ENCODE measurements at places on chromosomes 13 and 19.

GRCh38 chr13:112752711-112753541, 63.1 kb downstream of the ATP11A start:
- no peak for DNase-seq

DNA sequence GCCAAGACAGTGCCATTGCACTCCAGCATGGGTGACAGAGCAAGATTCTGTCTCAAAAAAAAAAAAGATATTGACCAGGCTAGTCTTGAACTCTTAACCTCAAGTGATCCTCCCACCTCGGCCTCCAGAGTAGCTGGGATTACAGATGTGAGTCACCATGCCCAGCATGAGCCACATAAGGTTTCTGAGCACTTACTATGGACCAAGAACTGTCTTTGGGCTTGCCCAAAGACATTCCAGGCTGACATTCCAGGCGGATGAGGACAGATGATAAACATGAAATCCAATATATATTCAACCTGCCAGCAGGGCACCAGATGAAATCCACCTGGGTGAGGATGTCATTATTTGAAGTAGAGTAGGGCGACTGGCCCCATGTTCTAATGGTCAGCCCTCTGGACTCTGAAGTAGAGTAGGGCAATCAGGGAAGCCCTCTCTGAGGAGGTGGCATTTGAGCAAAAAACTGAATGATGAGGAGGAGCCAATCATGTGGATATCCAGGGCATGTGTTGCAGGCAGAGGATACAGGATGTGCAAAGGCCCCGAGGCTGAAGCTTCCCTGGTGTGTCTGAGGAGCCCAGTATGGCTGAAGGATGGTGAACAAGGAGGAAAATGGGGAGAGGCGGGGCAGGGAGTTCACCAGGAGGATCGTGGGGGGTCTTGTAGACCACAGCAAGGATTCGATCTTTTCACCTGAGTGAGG, 4.0 kb downstream of the C19orf38 start:
- DNase-seq = no peak

GRCh38 chr13:41601718-41602445, 144.5 kb downstream of the RGCC start:
- no peak for DNase-seq

- DNase-seq = no peak
Measured at GRCh38 chr13:51771418-51772104, 32.4 kb downstream of the DHRS12 start.

DNA sequence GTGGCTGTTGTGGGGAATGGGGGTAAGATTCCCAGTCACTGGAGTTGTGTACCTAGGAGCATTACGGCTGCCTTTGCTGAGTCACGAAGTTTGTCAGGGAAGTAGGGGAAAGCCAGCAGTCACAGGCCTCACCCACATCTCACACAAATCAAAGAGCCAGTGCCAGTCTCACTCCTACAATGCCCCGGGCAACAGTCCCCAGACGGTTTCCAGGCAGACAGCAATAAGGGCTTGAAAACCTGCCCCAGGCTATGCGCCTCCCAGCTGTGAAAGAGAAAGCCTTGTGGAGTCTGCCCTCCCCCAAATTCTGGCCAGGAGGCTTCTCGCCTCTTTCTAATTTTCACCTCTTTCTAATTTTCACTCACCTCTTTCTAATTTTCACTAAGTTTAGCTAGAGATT, 142.3 kb upstream of the EDNRB start:
- DNase-seq = no peak

- no peak for DNase-seq
Measured at GRCh38 chr19:50359328-50359818, 6.1 kb downstream of the NAPSA start.

DNA sequence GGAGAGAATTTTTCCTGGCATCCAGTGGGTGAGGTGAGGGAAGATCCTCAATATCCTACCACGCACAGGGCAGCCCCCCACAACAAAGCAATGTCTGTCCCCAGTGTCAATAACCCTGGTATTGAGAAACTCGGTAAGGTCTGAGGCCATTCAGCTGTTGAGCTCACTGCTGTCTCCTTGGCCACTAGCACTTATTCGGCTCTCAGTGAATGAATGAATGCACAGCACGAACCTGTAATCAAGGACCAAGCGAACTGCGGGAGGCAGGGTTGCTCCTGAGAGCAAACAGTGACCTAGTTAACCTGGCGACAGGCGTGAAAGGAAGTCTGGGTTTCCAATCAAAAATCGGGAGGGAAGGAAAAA, 640 bp downstream of the ZSCAN5A start:
- DNase-seq = no peak

GRCh38 chr19:3320354-3320670, 46.1 kb upstream of the NFIC start:
- no peak for DNase-seq

GRCh38 chr19:4542896-4543841, 3.3 kb upstream of the LRG1 start:
- no peak for DNase-seq

- no peak for DNase-seq
Measured at GRCh38 chr19:16200038-16201010, 2.6 kb downstream of the AP1M1 start.

GRCh38 chr19:9641810-9642209, 20.8 kb upstream of the ZNF561 start:
- no peak for DNase-seq

DNA sequence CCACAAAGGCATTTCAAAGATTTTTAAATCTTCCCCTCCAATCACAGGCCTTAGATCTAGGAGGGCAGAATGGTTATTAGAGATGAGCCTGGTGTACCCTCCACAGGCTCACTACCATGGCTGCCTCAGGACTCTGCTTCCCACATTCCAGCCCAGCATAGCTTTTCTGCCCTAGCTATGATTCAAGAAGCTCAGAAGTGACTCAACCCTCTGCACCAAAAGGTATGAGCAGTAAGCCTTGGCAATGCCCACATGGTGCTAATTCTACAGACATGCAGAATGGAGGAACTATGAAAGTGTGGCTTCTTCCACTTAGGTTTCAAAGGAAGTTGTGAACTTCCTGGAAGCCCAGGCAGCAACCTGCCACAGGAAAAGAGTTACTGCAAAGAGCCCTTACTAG, 786.2 kb downstream of the SLITRK6 start:
- no peak for DNase-seq

DNA sequence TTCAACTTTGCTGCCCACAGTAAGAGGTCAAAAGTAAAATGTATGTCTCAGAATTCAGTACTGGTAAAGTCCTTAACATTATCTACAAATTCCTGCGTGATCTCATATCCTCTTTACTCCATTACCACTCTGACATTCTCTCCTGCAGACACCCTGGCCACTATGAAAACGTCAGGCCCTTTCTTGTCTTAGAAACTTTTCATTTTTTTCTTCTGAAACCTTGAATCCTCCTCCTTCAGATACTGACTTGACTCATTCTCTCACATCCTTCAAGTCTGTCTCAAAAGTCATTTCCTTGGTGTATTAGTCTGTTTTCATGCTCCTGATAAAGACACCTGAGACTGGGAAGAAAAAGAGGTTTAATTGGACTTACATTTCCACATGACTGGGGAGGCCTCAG, 262.3 kb downstream of the POU4F1 start:
- DNase-seq = no peak

GRCh38 chr13:108700422-108701170, 71.2 kb downstream of the MYO16 start:
- no peak for DNase-seq

DNA sequence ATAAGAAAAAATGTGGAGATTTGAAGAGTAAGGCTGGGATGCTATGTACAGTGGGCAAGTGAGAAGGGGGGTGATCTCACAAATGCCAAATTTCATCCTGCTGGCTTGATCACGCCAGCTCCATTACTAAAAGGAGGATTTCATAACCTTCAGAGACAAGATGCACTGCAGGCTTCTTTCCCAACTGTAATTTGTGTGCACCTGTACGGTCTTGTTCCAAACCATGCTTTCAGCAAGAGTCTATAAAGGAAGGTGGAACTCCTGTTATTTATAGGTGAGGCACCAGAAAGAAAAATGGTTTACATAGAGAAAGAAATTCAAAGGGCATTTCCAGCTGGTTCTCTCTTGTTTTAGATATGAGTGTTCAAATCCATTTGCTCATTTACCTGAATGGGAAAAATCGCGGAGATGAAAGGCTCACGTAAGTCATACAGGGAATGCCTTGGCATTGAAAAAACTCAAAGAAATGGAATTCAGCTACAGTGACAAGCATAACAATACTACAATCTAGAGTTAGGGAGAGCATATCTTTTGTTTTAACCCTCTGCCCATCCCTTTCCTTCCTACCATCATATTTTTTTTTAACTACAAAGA, 13.3 kb downstream of the EFNB2 start:
- DNase-seq = no peak

DNA sequence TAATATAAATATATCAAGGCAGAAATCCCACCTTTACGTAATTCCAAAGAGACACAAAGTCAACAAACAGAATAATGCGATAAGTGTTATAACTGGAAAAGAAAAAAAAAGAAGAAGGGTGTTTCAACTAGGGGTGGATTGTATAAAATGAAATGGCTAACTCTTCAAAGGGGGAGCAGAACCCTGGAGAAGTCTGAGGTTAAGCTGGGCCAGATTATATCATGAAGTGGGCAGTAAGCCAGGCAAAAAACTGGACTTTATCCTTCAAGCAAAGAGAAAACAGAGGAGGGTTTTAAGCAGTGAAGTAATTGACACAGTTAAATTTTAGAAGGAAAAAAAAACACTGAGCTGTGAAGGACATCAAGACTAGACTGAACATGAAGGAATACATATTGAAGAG, 41.9 kb downstream of the TBC1D4 start:
- no peak for DNase-seq

- DNase-seq = peak; percentile 24
Measured at GRCh38 chr19:16366433-16367260, 42.0 kb downstream of the KLF2 start.

DNA sequence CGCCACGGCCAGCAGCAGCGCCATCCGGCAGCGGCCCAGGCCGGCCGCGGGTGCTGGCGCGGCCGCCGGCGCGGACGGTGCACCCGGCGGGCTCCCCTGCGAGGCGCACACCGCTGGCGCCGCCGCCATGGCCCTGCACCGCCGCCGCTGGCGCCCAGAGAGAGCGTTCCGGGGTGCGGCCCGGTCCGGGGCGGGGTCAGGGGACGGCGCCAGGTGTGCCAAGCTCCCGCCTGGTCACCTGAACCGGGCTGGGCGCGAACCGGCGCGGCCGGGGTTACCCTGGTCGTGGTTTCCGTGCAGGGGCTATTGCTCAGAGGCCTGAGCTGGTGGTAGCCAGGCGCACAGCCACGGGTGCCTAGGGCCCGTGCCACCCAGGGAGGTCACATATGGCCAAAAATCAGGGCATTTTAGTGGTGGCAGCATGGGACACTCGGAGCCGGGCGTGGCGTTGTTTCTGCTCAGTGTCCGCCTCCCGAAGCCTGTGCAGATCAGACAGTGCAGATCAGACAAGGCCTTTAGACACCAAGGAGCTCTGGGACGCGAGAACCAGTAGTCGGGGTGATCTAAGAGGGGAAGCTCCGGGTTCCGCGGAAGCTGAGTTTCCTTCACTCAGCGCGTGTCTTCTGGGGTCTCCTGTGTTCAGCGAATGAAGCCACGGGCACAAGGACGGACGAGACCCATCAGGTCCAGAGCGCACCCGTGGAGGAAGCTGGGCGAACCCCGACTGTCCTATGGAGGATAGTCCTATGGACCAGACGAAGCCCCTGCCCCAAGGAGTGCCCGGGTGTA, at the start of gene TMEM238:
Gene TMEM238, minus strand, starts transcription at position 162 of the 789 bp plus-strand sequence. Its CDS starts 33 bp downstream, at position 129.
- DNase-seq = peak; percentile 20

DNA sequence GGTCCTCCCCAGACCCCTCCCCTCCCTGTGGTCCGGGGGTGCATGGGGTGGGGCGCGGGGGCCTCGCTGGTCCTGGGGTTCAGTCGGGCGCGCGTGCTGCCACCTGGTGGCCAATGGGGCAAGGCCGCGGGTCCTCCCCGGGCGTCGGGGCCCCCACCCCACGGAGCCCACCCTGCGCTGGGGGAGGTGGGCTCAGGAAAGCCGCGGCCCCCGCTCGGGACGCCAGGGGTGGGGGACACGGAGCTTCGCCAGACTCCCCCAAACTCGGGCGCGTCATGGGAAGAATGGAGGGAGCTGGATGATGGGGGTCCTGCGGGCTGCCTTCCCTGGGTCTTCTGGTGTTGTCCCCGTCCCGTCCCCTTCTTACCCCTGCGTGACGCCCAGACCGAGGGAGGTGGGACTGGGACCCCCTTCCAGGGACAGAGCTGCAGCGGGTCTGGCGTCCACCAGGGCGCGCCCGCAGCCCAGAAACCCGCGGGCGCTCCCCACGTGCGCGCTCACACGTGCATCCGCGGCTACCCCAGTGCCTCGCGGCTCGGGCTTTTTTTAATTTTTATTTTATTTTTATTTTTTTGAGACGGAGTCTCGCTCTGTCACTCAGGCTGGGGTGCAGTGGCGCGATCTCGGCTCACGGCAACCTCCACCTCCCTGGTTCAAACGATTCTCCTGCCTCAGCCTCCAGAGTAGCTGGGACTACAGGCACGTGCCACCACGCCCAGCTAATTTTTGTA, 19.8 kb upstream of the TCF3 start:
- DNase-seq = peak; percentile 20

DNA sequence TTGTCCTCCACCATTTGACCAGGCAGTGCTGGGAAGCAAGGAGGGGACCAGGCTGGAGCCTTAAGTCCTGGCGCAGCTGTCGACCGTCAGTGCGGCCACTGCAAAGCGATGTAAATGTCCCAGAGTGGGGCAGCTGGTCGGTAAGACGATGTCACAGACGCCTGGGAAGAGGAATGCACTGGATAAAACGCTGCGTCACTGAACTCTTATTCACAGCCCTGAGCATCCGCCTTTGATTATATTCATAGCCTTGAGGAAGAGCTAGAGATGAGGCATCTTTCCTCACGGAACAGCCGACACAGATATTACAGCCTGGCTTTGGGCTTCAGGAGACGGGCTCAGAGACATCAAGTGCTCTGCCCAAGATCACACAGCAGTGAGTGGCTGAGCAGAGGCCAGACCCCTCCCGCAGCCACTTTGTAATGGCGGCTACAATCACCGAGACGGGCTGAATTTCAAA, 17.6 kb upstream of the TUBGCP3 start:
- DNase-seq = no peak

- DNase-seq = no peak
Measured at GRCh38 chr19:54707962-54708361, 16.3 kb upstream of the KIR3DL3 start.

GRCh38 chr13:66624302-66624701, 605.8 kb downstream of the PCDH9 start:
- DNase-seq = no peak

DNA sequence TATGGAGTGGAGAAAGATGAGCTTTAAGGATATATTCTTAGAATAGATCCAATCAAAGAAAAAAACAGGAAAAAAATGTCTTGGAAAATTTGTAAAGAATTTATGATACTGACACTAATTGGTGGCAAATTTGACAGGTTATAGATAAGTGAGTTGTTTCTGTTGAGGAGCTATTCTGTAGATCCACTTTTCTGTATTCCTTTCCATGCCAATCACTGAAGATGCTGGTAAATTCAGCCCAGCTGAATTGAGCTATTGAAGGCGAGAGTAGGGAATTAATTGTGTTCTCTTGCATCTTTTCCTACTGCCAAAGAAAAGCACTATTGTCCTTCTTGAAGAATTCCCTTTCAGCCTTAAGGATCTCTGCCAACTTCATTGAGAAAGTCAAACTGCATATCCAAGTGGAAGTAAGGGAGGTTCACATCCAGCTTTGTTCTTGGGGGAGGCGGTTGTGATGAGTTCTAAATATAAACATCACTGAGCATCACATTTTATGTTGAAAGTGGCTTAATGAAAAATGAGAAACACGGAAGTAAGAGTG, 113.1 kb downstream of the PCDH9 start:
- DNase-seq = no peak
